Motor neuron (in vitro differentiated cells): ENCODE measurements at places on chromosomes 11 and 22. TPM values are rescaled to one million over a fixed set of nuclear protein-coding genes. Genes with fewer than 3 reads are reported as not detected.
A peak's percentile ranks its signal among the peaks of the same experiment; 100 is the strongest.

DNA sequence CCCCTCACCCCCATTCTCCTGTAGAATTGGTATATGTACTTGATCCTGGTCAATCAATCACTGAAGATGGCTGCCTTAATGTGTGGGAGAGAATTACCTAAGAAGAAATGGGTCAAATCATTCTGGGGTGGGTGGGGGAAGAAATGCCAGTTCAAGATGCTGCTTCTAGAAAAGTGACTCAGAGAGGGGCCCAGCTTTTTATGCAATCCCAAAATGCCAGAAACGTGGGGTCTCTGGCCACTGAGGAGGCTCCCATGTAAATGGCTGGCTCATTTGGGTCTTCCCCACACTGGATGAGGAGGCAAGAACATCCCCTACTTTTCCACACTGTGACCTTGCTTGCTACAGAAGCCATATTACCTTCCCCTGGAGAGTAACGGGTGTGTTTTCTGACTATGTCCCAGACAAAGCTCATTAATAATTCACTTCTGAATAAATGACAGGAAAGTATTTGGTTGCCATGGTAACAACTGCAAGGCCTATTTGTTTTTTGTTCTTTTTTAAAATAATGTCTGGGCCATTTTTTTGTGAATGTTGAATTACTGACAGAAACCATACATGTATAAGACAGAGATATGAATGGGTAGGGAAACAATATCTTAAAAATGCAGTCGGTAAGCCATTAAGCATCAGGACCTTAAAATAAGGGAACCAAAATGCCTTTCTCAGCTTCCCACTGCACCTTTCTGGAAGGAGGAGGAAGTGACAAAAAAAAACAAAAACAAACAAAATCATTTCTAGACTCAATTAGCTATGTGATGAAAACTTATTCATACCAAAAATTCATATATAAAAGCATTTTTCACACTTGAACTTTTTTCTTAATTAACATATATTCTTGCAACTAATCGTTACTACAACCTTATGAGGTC lies 32.0 kb downstream of the SLC1A2 start:
- no peak for ATAC-seq

- ATAC-seq: peak; percentile 26
Observed at GRCh38 chr11:64787526-64788320, 9.4 kb upstream of the SF1 start.

DNA sequence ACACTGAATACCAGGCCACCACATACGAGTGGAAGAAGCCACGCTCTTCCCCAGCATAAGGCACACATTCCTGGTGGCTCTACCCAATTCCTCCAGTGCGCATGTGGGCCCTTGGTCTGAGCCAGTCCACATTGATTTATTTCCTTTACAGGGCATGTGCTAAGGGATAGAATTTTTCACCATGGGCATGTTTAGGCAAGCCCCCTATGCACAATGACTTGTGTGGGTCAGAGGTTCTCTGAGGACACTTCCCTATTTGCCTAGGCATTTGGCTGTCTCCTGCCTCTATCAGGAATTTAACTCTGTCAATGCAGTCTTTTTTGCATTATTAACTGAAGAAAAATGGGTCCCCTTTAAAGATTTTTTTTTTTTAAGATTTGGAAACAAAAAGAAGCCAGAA lies 718.1 kb downstream of the NTM start:
- ATAC-seq: no peak

- no peak for ATAC-seq
Observed at GRCh38 chr11:44421090-44421675, 111.2 kb upstream of the ALX4 start.

DNA sequence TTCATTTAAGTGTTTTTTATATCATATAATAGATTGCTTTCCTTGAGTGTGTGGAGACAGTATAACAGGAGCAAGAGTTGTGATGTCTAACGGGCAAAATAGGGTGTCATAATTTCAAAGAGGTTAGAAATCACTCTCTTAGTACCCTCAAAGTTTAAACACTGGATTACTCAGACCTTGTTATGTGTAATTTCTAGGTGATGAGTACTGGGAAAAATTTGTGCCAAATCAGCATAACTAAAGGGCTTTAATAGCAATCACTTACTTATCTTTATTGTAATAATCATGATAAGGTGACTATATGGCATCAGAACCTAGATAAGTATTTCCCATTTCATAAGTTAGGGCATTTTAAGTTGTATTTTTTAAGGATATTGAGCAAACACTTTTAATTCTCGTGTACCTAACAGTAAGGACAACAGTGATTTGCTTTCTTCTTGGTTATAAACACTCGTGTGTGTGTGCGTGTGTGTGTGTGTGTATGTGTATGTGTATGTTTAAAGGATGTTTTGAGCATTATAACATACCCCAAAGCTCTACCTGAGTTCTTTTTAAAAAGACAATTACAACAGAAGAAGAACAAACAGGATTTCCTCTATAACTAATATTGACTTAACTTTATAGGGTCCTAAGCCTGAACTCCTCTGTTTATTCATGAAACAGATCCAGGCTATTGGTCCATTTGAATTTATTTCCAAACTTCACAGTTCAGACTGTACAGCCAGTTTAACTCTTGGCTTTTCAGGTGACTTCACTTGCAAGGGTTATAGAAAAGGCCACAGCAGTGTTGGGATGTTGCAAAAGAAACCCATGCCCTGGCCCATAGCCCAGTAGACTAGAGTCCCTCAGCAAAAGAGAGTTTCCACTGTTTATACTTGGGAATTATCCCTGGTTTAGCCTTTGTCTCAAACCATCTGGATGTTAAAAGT lies 23.7 kb upstream of the PDE3B start:
- no peak for ATAC-seq

FGF3 gene
- 0.11 TPM in 1 of 2 replicates, not detected in the other for total RNA-seq

DNA sequence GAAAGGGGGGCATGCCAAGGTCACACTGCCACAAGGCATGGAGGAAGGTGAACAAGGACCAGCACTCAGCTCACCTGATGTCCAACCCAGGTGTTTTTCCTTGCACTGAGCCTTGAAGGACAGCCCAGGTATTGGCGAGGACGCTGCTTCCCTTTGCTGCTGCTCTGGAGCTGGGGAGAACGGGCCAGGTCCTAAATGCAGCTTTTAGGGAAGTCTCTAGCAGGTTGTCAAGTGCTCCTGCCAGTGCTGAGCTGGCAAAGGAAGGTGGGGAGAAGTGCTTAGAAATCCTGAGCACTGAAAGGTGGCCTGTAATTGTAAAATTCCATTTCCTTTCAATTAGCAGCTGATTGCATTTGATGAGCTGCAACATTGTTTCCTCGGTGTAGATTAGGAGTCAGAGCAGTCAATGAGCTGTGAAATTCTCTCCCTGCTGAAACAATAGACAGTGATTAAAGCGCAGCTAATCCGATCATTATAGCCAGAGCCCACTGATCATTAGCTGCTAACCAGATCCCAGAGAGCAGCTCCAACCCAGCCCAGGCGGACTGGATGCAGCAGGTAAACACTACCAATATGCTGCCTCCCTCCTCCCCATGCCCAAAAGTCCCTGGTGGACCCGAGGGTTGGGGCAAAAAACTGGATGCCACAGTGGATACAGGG lies 507.6 kb downstream of the INSC start:
- no peak for ATAC-seq

DNA sequence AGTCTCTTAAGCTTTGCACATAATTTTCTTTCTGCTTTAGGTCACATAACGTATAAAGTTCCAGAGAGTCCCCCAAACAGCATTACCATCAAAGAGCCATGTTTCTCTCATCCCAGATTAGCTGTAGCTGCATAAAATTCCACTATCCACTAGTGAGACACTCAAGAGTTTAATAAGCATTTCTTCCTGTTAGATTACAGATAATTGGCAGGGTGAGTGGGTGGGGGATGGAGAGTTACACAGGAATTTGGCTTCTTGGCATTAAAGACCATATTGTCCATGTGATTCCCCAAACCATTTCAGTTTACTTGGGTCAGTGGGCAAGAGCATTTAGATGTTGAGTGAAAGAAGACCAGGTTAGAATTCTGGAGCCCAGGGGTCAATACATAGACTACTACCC lies 82.3 kb downstream of the FDX1 start:
- no peak for ATAC-seq

CCDC188 gene
- total RNA-seq: 0.56 and 1.0 TPM in 2 replicates

LMNTD2 gene
- total RNA-seq: 0.30 and 0.43 TPM in 2 replicates

GLB1L2 gene
- 13.0 and 13.6 TPM in 2 replicates for total RNA-seq

DNA sequence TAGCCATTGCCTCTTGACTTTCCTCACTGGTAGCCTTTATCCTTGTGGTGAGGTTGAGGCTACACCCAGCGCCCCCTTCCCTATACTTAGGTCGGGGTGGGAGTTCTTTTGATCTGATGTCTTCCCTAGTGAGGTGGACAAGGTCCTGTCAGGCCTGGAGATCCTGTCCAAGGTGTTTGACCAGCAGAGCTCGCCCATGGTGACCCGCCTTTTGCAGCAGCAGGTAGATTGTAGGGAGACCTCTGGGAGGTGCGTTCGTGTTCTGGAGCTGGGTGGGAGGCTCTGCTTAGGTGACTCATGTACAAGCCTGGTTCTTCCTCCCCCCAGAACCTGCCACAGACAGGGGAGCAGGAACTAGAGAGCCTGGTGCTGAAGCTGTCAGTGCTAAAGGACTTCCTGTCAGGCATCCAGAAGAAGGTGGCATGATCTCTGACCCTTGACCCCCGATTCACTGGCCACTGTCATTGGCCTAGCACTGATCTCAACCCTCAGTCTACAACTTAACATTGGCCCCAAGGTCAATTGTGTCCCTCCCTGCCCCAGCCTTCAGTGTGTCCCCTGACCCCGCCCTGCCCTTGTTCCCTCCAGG lies 4.9 kb downstream of the INPPL1 start:
- ATAC-seq: no peak

DNA sequence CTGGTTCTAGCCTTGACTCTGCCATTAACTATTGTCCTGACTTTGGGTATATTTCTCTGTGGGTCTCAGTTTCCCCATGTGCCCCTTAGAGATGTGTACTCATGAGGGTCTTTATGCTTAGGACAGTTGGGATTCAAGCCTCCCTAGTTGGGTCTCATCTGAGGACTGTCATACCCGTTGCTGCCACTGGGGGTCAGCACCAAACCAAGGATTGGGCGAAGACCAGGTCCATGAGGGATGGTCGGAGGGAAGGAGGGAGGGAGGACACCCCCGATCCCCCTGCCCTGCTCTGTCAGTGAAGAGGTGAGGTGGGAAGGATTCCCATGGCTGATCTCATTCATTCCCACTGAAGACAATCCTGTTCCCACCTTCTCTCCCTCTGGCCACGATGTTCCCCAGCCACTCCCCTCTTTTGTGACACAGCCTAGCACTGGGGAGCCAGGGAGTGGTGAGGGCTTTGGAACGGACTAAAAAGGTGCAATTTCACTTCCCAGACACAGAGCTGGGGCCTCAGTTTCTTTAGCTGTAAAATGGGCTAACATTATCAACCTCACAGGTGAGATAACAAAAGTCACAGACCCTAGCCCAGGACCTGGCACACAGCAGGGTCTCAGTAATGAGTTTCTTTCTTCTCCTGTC lies 12.4 kb upstream of the KLHL35 start:
- peak; percentile 92 for ATAC-seq

GRCh38 chr11:86395061-86395551 lies 20.4 kb downstream of the CCDC81 start:
- ATAC-seq: no peak
